ENCODE measurements at places on chromosomes 16 and 17. TPM values are rescaled to one million over a fixed set of nuclear protein-coding genes. Genes with fewer than 3 reads are reported as not detected.

PIK3R5 gene
- not detected for polyA plus RNA-seq

SEPTIN1 gene
- polyA plus RNA-seq = not detected

KRT34 gene
- polyA plus RNA-seq = not detected

PIPOX gene
- 4.4 TPM for polyA plus RNA-seq

UTS2R gene
- polyA plus RNA-seq = not detected

TEKT1 gene
- polyA plus RNA-seq = not detected

HYDIN gene
- polyA plus RNA-seq = 2.2 TPM

FLYWCH1 gene
- 33.0 TPM for polyA plus RNA-seq

CDH8 gene
- 5.5 TPM for polyA plus RNA-seq

LPCAT2 gene
- 0.59 TPM for polyA plus RNA-seq

CTCF gene
- 42.8 TPM for polyA plus RNA-seq

CEP95 gene
- polyA plus RNA-seq = 220 TPM

HAPSTR1 gene
- polyA plus RNA-seq = 55.2 TPM

NAE1 gene
- 227 TPM for polyA plus RNA-seq

ITGAD gene
- polyA plus RNA-seq = not detected

TMEM114 gene
- polyA plus RNA-seq = 0.62 TPM

EME1 gene
- polyA plus RNA-seq = 5.4 TPM

DPH1 gene
- 44.8 TPM for polyA plus RNA-seq

PRRT2 gene
- 105 TPM for polyA plus RNA-seq

SEPHS2 gene
- 9.8 TPM for polyA plus RNA-seq

ATP2A1 gene
- polyA plus RNA-seq = 0.54 TPM

CMTM1 gene
- 1.3 TPM for polyA plus RNA-seq

SLC35G6 gene
- polyA plus RNA-seq = not detected

KRTAP4-6 gene
- polyA plus RNA-seq = not detected

FOXF1 gene
- polyA plus RNA-seq = not detected

SOST gene
- polyA plus RNA-seq = not detected

LGALS9B gene
- not detected for polyA plus RNA-seq

CXCL16 gene
- polyA plus RNA-seq = not detected

ZG16B gene
- polyA plus RNA-seq = not detected

Measured in neural cell (in vitro differentiated cells).